ENCODE measurements at places on chromosomes 5 and 9.

DNA sequence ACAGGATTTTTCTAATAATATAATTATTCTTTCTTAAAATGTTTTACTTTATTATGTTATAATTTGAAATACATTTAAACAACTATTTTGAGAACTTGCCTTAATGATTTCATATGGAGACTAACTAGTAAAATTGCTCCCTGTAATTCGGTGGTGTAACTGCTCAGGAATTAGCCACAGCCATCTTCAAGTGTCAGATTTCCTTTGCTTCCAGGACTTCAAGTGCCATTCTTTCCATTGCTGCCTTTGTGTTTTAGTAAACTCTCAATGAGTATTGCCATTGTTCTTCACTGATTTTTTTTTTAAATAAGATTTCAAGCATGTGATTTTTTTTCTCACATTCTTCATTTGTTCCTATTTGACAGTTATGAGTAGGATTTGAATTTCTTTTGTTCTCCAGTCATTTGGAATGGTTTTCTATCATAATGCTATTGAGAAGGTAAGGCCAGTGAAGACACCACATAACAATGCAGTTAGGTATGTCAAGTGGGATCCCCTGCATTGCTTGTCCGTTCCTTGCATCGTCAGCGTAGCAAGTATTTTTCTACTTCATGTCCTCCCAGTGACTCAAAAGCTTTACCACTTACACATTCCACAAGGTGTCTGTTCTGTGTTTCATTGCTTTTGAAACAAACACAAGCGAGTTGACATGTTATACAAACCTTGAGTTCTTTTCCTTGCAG, 83.7 kb downstream of the LNPEP start:
- no peak for DNase-seq

DNA sequence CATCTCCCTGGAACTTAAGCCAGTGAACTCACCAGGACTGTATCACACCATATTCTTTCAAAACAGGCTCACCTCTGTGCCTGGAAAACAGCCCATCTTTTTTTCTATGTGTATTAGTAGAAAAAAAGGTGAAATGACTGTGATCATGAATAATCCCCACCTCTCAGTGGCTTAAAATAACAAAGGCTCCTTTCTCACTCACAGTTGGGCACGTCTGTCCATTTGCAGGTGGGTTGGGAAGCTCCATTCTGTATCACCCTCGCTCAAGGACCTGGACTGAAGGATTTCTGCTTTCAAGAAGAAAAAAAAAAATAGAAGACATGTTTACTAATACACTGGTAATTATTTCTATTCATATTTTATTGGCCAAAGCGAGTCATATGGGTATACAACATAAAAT, 17.3 kb upstream of the FGF1 start:
- DNase-seq = no peak

DNA sequence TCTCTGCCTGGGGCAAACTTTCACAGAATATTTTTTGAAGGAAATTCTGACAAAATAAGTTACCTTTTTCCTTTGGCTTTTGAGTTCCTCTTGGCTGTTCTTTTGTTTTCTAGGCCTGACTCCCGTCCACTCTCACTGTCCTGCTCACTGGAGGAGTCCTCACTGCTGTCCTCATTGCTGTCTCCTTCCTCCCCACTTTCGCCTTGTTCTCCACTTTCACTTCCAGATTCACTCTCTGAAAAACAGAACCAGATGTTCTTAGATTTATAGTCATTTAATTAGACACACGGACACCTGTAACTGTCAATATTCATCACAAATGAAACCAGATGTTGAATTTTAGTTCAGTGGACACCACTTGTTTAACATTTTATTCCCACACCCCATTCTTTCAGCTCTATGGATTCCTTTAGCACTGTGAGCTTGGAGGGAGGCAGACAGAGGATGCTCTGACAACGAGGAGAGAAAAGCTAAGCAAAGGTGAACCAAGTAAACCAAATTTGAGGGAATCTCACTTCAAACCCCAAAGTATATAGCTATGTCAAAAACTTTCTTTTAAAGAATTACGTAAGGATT, 180.7 kb downstream of the AP3B1 start:
- no peak for DNase-seq

DNA sequence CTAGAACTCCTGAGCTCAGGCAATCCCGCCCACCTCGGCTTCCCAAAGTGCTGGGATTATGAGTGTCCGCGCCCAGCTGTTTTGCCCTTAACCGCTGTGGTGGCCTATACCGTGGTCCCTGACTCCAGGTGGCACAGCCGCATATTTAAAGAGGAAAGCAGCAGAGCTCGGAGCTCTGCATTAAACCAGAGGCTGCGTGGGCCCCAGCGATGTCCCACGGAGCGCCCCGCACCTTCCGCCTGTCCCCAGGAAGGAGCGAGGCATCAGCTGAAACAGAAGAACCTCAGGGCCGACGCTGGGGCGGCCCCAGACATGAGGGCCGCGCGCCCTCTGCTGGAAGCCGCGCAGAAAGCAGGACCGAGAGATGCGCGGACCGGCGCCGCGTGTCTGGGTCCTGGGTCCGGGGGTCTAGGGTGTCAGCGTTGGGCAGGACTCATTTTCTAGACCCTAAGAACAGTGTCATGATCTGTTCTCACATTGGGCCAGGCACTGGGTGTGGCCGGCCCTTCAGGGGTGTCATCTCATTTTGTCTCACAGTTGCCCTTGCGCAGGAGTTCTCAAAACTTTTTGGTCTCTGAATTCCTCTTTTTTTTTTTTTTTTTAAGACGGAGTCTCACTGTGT, 37.7 kb downstream of the LAMC3 start:
- DNase-seq = peak; percentile 44

DNA sequence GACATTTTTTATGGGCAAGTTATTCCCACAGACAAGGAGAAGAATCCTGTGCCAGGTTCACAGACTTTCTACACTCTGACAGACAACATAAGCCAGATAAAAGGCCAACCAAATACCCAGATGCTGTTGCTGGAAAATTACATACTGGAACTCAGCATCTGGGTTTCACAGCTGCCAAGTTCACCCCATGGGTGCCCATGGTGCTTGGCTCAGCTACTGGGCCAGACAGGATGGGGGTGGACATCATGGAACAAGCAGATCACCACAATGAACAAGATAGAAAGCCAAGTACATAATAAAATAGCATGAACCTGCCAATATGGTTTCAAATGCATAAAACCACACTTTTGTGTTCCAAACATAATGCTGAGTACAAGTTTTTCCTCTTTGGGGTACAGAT, 999.8 kb downstream of the NR2F1-AS1 start:
- DNase-seq = no peak

- DNase-seq = peak; percentile 90
Observed at GRCh38 chr9:113340011-113340699, at the start of gene WDR31. WDR31 (minus strand) TSS chr9:113340275; CDS start chr9:113332022, 8,253 bp downstream.

GRCh38 chr9:126682928-126683697, 69.4 kb downstream of the LMX1B start:
- no peak for DNase-seq
